ENCODE measurements at places on chromosomes 16 and 17.

DNA sequence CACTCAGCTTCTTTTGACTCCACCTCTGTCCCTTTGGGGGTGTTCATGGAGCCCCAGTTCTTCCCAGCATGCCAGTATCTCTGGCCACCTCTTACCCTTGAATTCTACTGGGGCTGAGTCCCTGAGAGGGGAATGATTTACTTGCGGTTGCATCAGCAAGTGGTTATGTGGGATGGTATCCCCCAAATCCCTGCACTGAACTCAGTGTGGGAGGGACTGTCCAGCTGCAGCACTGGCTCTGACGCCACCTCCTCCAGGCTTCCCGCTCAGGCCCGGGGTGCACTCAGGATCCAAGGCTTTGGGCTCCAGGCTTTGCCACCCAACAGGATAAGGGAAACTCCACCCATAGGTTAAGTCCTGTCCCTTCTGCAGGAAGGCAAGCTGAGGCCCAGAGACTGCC is 21.1 kb upstream of the BRD7 start:
- DNase-seq, result no peak

DNA sequence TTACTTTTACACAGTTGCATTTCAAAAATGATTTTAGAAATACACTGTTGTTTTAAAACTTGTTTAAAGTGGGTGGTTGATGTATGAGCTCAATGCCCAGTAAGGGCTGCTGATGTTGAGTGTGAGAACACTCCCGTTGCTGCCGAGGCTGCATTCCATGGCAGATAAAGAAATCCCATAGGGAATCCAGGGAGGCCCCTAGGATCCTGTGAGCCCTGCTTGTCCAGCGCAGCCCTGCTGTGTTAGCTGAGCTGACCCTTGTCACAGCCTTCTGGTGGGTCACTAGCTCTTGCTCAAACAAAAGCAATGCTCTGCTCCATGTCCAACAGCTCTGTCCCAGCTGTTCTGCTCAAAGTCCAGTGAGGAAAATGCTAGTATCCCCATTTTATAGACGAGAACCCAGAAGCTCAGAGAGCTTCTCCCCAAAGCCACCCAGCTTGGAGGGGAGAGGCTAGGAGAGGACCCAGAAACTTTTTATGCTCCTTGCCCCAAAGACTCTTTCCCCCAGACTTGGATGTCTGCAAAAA is 18.6 kb upstream of the COL1A1 start:
- peak; percentile 61 for DNase-seq

DNA sequence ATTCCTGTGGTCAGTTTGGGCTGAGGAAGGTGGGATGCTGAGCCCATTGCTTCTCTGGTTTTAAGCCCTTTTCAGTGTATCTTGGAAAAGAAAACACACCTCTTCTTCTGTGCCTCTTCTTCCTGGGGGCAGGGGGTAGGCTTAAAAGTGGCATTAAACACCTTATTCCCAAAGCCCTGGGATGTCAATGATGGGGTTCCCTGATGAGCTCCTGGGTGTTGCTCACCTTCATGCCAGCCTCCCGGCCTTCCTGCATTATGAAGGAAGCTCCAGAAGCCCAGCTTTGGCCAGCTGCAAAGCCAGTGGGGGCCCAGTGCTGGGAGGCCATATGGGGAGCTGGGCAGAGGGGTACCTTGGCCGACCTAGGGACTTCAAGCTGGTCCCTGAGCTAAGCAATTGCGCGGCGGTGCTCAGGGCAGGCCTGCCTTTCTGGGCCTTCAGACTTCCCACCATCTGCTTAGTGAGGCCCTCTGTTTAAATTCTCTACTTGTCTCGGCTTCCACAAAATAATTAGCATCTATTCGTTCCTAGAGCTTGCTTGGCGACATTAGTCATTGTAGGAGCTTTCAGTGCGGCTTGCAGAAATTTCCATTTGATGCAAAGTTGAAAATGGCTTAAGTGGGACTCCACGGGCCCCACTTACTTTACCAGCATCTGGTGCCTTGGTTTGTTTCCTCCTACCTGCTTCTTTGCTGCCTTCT is 121.7 kb upstream of the NLRP1 start:
- DNase-seq, result no peak

DNA sequence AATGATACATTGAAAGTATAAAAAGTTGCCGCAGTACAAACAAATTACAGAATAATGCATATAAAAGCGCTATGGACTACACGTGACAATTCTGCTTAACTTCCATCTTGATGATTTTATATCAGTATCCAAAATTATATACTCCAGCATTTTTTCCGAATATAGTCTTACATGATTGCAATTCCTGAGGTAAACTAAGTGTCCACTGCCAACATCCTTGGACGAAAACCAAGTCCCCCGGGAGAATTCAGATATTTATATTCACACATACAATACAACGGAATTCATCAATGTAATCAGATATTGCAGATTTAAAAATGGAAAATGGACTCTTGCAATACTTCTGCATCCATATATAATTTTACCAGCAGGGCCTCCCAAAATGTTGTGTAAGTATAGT is 8.9 kb upstream of the MYH11 start:
- DNase-seq, result no peak

DNA sequence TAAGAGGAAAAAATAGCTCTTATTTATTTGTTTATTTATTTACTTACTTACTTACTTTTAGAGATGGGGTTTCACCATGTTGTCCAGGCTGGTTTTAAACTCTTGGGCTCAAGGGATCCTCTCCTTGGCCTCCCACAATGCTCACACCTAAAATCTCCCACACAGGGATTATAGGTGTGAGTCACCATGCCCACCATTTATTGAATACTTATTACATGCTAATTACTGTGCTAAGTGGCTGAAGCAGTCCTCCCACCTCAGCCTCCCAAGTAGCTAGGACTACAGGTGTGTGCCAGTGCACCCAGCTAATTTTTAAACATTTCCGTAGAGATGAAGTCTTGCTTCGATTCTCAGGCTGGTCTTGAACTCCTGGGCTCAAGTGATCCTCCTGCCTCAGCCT is 11.0 kb upstream of the ITGB3 start:
- DNase-seq, result no peak

DNA sequence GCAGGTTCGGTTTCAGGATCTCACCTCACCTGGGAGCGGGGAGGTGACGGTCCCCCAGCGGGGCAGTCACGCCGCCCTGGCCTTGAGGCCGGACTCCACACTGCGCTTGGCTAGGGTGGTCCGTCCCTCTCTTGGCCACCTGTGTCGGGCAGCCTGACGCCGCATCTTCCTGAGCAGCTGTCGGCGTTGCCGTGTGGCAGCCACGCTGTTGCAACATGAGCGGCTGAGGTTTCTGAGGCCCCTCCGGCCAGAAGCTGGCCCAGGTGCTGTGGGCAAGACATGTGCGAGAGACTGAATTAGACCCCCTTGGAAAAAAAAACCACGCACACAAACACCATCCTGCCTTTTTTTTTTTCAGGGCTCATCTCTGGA is 49.2 kb downstream of the IRF8 start:
- DNase-seq, result no peak

GRCh38 chr16:15141586-15141985 is 47.5 kb upstream of the RRN3 start:
- DNase-seq, result no peak
